ACHN (cell line): ENCODE measurements at places on chromosomes 12 and 14.

DNA sequence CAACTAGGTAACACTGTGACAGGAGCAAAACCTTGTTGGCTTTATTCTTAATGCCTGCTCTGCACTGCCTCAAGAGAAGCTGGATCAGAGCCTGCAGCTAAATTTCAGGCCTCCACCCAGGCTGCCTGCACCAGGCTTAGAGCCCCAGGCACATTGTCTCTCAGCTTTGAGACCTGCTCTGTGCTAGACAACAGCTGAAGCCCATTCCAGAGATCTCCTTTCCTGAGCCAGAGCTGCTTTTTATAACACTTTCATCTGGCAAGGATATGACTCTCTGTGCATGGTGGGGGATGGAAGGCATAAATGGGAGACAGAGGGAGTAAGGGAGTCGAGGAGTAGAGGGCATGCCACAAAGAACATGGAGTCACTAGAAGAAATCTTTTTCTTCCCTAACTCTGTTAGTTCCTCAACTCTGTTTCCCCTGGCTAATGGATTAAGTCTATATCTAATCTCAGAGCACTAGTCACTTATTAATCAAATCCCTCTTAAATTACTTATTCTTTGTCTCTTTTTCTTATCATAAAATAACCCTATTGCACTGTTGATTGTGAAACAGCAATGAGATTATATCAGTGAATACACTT, 27.1 kb upstream of the LUM start:
- no peak for DNase-seq

- no peak for DNase-seq
Observed at GRCh38 chr12:121946313-121947025, 28.1 kb downstream of the CFAP251 start.

- DNase-seq, result no peak
Observed at GRCh38 chr14:95488376-95489213, 27.9 kb downstream of the SYNE3 start.

DNA sequence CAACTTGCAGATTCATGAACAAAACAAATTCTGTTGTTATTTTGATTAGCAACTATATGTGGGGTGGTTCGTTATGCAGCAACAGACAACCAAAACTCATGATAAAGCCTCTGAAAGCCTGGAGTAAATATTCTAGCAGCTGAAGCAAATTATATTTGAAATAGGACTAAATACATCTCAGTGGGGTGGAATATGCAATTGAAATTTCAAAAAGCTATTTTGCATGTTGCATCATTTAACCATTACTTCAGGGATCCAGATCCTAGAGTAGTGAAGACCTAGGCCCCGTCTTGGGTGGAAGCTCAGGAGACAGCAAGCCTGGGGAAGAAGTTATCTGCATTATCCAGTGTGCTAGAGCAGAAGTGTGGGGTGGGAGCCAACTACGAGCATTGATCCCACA, 114.7 kb downstream of the PPM1A start:
- no peak for DNase-seq

DNA sequence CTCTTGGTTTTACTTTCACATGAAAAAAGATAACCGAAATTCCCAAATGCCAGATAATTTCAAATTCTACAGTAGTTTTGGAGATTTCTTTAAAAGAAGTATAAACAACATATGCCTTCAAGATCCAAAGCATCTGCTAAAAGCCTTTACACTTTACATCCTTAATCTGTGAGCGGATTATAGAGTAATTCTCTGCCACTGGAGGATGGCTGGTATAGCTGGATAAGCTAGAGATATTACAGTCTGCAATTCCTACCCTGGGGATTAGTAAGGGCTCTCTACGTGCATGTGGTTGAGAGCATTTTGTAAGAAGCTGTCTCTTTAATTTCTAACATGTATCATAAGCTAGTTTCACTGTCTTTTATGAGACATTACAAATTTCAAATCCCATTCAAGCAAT, 240.3 kb upstream of the HMGA2 start:
- DNase-seq, result no peak

DNA sequence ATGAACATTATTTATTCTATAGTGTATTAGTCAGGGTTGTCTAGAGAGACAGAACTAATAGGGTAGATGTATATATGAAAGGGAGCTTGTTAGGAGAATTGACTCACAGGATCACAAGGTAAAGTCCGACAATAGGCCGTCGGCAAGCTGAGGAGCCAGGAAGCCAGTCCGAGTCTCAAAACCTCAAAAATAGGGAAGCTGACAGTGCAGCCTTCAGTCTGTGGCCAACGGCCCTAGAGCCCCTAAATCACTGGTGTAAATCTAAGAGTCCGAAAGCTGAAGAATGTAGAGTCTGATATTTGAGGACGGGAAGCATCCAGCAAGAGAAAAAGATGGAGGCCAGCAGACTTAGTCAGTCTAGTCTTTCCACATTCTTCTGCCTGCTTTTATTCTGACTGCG, 912.2 kb downstream of the FLRT2 start:
- no peak for DNase-seq

DNA sequence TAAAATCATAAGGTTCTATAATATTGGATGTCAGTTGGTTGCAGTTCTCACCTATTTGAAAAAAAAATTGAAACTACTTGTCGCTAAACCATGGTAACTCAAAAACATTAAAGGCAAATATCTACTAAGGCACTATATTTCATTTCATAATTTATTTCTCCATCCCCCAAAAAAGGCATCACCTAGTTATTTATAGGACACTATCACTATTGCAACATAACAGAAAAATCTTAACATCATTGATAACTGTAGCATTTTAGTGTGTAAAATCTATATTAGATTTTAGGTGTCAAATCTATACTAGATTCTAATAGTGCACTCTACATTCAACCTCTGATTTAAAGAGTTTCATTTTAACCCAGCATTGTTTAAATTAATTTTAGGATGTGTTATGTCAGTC, 1.7 kb downstream of the SPTSSA start:
- DNase-seq, result no peak

- DNase-seq, result no peak
Observed at GRCh38 chr12:103379670-103380069, 116.1 kb downstream of the C12orf42 start.

- no peak for DNase-seq
Observed at GRCh38 chr12:28517101-28517500, 326.8 kb downstream of the CCDC91 start.

DNA sequence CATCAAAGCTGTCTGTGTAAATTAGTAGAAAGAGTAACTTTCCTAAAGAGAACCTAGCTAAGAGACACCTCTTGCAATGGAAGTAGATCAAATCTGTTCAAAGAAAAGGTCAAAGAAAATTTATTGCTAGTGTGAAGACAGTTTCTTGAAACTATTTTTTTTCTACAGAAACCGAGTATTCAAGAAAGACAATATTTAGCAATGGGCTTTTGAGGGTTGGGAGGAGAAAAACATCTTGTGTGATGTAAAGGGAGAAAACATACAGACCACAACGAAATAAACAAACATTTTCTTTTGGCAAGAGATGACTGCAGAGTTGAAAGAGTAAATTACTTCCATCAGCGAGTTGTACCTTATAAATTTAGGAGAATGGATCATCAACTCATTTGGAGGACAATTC, 24.4 kb downstream of the NKX2-1 start:
- no peak for DNase-seq

- no peak for DNase-seq
Observed at GRCh38 chr12:116990971-116991966, 80.5 kb downstream of the FBXW8 start.

- DNase-seq, result no peak
Observed at GRCh38 chr12:54024127-54024526, 4.1 kb upstream of the HOXC6 start.

- no peak for DNase-seq
Observed at GRCh38 chr12:48937170-48937569, 11.9 kb upstream of the FKBP11 start.

DNA sequence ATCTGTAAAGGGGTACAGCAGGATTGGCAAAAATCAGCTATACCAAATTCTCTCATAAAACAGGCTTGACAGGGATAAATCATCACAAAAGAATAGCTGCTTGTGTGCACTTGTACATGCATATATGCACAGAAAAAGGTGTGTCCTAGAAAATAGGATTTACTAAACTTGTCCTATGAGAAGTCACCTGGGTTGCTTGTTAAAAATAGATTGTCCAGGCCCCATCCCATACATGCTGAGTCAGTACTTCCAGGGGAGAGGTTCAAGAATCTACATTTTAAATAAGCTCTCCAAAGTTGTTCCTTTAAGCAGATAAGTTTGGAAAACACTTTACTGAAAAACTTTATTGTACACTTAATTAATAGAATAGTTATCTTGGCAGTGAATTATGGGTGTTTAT, 123.1 kb downstream of the ANO6 start:
- DNase-seq, result no peak

- no peak for DNase-seq
Observed at GRCh38 chr12:106740818-106741217, 33.7 kb upstream of the RIC8B start.

DNA sequence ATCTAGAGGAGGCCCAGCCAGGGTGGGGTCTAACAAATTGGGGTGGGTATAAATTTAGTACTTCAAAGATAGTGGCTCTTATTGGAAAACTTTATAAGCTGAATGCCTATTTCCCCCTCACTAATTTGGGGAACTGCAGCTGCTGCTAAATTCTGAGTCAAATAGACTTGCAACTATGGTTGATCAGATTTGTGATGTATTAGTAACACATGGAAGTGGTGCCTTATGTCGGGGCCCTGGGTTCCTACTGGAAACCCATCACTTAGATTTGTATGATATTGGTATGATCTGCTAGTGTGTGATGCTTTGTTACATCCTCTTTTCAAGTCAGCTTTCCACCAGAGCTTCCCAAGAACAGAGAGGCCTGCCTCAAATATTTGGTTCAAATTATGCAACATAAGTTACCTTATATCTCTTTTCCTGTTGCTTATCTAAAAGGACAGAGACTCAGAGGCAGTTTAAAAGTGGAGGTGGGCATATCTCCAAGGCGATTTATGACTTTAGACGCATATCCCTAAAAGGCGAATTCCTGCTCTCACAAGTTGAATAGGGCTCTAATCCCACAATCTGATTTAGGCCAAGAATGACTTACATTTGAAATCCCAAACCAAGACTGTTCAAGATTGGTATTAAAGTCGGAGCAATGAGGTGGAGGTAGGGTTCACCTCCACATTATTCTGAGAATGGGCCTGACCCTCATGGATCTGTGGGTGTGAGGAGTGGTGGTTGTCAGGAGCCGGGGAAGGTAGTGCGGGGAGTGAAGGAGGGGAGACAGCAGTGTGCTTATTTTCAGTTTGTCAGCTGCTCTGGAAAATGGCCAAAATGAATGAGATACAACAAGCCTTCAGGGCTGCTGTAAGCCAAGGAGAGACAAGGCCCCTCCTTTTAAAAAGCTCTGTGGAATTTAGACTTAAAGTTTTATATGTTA, 425.8 kb downstream of the RAD51B start:
- DNase-seq, result no peak

GRCh38 chr14:89231426-89232113, 185.5 kb downstream of the FOXN3 start:
- DNase-seq, result no peak

GRCh38 chr14:102226356-102227125, 78.4 kb downstream of the MOK start:
- no peak for DNase-seq
